ENCODE measurements at places on chromosomes 13 and 19. TPM values are rescaled to one million over a fixed set of nuclear protein-coding genes. Genes with fewer than 3 reads are reported as not detected.

DNA sequence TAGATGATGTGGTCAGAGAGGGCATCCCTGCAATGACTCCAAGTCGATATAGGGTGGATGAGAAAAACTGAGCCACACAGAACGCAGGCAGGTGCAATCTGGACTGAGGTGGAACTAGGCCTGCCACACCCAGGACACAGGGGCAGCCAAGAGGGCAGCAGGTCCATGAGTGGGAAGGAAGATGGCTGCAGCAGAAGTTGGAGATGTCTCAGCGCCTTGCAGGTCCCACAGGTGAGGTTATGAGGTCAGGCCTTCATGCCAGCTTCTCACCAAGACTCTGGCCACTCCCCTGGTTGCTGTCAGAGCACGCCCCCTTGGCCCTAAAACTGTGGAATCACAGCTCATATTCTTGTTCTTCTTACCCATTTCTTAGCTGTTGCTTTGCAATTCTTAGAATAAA, 147.7 kb upstream of the VSTM2B start:
- no peak for DNase-seq

DNA sequence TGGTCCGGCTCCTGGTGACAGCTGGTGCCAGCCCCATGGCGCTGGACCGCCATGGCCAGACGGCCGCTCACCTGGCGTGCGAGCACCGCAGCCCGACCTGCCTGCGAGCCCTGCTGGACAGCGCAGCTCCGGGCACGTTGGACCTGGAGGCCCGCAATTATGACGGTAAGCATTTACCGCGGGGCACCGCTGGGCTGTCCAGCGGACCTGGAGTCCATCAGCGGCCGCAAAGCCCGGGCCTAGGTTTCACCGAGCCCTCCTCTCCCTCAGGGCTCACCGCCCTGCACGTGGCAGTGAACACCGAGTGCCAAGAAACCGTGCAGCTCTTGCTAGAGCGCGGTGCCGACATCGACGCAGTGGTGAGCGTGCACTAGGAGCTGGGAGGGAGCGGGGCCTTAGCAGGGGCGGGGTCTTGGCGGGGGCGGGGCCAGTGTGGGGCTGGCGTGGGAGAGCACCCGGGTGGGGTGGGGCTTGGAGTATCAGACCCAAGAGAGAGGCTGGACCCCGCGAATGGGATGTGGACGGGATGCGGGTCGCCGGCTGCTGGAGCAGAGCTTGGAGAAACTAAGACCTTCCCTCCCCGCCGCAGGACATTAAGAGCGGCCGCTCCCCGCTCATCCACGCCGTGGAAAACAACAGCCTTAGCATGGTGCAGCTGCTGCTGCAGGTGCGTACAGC, 8.7 kb downstream of the BCL3 start:
- DNase-seq, result no peak

Gene BLOC1S3
- 12.2 TPM for total RNA-seq

Gene ZNF681
- not detected for total RNA-seq

Gene PCDH20
- total RNA-seq, result not detected

DNA sequence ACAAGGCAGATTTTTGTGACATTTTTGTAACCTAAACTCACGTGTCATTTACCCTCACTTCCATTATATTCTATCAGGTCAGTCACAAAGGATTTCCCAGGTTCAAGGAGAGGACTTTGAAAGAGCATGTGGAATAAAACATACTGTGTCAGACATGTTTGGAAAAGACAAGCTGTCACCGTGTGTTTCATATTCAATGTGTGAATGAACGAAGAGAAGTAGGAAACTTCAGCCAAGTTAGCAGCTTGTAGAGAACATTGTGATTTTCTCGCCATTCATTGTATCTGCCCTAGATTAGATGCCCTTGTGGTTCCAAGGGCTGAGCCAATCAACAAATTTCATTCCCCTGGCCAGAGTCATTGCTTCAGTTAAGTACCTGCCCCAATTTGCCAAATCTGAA, 2288.9 kb upstream of the PCDH20 start:
- DNase-seq, result no peak

DNA sequence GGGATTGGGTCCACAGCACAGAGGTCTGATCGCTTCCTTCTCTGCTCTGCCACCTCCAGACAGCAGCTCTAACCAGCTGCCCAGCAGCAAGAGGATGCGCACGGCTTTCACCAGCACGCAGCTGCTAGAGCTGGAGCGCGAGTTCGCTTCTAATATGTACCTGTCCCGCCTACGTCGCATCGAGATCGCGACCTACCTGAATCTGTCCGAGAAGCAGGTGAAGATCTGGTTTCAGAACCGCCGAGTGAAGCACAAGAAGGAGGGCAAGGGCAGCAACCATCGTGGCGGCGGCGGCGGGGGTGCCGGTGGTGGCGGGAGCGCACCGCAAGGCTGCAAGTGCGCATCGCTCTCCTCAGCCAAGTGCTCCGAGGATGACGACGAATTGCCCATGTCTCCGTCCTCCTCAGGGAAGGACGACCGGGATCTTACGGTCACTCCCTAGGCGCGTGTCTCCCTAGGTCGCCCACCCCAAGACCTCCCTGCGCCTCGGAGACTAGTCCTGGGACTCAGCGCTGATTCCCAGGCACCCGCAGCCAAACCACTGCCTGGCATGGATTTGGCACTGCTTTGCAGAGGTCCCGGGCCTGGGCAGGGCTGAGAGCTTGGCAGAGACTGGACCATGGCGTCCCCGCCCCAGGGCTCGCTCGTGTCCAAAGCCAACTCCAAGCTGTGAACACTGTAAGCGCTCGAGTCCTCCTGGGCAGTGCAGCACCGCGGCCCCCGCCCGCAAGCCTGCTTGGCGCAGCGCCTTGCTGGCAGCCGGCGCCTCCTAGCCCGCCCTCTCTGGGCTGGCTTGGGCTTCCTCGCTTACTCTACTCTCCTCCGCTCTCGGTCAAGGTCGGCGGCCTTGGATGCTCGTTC, 1.5 kb downstream of the GSX1 start:
- no peak for DNase-seq

Gene REEP6
- total RNA-seq, result 53.9 TPM

DNA sequence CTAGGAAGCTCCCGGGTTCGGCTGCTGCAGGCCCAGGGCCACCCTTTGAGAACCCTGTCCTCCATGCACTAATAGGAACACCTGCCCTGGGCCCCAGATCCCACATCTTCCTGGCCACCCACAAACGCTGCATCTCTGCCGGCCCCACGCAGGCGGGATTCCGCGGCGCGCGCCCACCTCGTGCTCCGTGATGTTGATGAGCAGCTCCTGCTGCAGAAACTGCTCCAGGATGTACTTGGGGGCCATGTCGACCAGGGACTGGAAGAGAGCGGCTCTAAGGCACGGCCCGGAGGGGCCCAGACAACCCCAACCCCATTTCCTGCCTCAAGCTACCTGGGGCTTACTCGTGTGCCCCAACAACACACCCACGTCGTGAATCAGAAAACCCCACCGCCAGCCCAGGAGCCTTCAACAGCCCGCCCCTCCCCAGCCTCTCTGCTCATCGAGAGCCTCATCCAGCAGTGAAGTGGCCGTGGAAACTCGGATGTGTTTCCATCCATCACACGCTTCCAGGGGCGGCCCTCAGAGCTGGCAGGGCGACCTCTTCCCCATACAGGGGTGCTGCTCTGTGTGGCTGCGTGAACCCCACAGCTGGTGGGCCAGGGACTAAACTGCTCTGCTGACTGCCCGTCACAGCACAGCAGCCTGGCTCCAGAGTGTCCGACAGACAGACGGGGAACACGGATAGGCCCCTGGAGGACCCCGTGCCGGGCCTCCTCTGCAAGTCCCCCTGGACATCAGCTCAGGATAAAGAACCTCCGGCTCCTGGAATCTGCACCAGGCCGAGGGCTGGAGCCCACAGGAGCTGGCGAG, 4.2 kb downstream of the POLR2E start:
- no peak for DNase-seq

Gene MYPOP
- total RNA-seq, result 10.8 TPM

Gene ZNF723
- total RNA-seq, result not detected

DNA sequence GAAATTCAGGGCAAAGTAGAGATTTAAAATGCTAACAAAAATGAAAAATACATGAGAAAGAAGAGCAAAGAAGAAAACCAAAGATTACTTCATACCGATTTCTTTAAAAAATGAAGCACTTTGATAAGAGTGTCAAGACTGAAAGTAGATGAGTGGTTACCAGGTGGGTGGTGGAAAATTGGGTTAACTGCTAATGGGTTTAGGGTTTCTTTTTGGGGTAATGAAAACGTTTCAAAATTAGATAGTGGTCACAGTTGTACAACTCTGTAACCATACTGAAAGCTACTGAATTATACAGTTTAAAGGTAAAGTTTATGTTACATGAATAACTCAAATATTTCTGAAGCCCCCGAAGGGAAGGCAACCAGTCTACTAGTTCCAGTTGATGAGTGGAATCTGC, 179.4 kb downstream of the NDFIP2 start:
- no peak for DNase-seq

DNA sequence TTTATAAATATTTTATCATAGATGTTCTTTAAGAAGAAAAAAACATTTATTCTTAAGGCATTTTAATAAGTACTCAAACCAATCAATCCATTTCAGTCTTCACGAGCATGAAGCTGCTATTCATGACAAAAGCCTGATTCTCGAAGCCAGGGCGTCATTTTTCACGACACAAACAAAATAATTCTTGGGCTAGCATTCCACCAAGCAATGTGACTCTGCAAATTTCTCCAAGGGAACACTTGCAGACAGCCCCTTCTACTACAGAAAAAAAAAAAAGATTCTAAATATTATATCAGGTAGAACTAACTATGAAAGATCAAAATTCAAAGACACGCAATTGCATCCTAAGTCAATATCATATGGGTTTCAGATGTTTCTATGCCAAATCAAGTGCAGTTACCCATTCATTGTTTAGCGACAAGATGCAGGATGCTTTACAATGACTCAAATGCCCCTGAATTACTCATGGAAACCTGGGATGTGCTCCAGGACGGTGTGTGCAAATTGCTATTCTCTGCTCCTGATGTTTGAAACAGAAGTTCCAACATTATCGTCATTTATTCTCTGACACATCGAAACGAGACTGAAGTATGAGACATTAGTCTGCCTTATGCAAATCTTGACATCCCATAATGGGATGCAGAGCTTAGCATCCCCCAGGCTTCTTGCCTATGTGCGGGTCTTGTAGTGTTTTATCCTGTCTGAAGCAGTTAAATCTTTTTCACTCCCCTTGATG, 517.7 kb downstream of the MYO16 start:
- DNase-seq, result peak; percentile 67

Gene ZNF700
- total RNA-seq, result 9.3 TPM

DNA sequence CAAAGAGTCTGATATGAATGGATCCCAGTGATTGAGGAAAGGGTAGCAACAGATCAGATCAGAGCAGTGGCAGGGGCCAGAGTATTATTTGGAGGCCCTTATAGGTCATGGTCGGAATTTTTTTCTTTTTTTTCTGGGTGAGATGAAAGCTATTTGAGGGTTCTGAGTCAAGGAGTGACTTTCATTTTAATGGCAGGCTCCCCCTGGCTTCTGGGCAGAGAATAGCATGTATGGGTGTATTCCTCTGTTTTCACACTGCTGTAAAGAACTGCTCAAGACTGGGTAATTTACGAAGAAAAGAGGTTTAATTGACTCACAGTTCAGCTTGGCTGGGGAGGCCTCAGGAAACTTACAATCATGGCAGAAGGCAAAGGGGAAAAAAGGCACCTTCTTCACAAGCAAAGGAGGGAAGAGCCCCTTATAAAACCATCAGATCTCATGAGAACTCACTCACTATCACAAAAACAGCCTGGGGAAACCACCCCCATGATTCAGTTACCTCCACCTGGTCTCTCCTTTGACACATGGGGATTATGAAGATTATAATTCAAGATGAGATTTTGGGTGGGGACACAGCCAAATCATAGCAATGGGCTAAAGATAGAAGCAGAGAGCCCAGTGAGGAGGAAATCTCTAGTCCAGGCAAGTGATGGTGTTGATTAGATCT, 3.0 kb upstream of the SLC6A16 start:
- DNase-seq, result peak; percentile 19

DNA sequence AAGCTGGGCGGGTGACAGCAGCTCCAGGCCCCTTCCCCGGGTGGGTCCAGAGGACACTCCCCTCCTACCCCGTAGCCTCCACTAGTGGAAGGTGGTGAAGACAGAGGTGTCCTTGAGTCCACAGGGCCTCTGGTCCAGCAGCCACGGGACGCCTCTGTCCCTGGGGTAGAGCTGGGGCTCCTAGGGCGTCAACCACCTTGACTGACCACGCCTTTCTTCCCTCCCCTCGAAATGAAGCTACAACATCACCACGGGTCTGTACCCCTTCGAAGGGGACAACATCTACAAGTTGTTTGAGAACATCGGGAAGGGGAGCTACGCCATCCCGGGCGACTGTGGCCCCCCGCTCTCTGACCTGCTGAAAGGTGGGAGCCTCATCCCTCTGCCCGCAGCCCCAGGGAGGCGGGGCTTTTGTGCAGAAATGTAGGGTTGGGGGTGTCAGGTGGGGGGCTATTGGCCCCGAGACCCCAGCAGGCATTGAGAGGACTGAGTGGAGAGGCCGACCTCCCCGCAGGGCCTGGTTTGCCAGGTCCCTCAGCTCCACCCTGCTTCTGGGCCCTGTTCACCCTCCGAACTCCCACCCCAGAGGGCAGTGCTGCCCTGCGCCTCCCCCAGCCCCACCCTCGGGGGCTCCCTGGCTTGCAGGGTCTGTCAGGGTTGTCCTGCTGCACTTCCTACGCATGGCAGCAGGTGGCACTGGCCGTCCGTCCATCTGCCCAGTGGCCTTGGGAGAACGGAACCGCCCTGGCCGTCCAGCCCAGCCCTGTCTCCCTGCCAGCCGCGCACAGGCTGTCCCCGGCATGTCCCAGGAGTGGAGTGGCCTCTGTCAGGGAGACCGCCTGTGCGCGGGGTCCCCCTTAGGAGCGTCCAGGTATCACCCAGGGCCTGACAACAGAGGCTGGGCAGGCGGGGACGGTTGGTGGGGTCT, 15.7 kb downstream of the STK11 start:
- no peak for DNase-seq

GRCh38 chr13:110957181-110957884, 42.5 kb upstream of the ANKRD10 start:
- DNase-seq, result peak; percentile 69

Gene SWSAP1
- 2.5 TPM for total RNA-seq

- no peak for DNase-seq
Observed at GRCh38 chr13:98976941-98977340, 923 bp downstream of the DOCK9 start.

Data from HCT116 (cell line).